ENCODE measurements at places on chromosomes 1 and 21.

DNA sequence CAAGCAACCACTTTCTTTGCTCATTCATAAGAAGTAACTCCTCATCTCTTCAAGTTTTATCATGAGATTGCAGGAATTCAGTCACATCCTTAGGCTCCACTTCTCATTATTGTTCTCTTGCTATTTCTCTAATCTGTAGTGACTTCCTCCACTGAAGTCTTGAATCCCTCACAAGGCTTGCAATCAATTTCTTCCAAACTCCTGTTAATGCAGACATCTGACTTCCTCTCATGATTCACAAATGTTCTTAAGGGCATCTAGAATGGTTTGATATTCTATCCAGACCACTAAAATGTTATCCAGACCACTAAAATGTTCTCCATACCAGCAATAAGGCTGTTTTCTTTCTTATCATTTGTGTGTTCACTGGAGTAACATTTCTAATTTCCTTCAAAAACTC is 528.1 kb downstream of the DPYD start:
- DNase-seq: no peak

- DNase-seq: no peak
Measured at GRCh38 chr1:205315008-205315618, 6.4 kb downstream of the NUAK2 start.

DNA sequence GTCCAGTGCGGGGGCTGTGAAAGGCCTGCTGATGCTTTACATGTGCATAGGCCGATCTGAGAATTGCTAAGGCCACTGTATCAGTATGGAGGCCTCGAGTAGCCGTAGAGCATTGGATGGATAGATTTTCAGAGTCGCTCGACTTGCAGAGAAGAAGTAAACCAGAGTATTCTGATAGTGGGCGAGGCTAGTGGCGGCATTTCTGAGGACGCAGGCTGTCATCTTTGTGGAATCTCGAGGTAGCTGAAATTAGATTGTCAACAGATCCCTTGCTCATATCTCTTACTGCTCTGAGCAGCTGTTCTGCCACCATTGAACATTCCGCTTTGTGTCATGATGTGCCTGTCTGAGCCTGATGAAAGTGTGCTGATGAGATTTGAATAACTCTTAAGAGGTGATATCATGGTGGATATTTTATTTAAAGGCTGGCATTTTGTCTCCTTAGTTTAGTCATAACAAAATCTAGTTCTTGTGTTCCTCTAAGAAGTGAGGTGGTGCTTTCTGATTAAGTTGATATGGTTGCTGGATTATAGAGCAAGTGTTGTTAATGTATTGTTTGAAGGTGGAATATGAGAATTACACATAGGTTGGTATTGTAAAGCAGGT is 1.5 kb downstream of the KIF1B start:
- no peak for DNase-seq

DNA sequence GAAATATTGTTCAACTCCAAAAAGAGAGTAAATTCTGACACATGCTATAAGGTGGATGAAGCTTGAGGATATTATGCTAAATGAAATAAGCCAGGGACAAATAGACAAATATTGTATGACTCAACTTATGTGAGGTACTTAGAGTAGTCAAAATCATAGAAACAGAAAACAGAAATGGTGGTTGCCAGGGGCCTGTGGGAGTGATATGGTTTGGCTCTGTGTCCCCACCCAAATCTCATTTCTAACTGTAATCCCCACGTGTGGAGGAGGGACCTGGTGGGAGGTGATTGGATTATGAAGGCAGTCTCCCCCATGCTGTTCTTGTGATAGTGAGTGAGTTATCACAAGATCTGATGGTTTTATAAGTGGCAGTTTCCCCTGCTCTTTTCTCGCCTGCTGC is 24.7 kb upstream of the DISP1 start:
- DNase-seq: no peak

GRCh38 chr1:228163007-228163753 is 2.4 kb upstream of the IBA57 start:
- DNase-seq: no peak

DNA sequence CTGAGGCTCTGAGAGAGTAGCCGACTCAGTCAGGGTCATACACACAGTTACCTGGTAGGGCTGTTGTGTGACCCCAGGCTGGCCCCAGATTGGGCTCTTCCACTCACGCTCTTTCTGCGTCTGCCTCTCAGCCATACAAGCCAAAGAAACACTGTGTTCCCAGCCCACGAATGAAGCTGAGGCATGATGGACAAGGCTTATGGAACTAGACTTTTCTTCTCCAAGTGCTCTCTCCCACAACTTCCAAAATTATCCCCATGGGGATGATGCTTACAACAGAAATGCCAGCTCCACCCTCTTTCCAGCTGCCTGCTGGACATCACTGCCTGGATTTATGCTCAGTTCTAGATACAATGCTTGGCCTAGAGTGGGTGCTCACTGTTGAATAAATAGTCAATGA is 102.8 kb upstream of the JUN start:
- DNase-seq: no peak
